Activated naive CD4-positive, alpha-beta T cell treated with anti-CD3 and anti-CD28 coated beads for 36 hours (primary cell): ENCODE measurements at places on chromosomes 3 and 15.
A peak's percentile ranks its signal among the peaks of the same experiment; 100 is the strongest.

DNA sequence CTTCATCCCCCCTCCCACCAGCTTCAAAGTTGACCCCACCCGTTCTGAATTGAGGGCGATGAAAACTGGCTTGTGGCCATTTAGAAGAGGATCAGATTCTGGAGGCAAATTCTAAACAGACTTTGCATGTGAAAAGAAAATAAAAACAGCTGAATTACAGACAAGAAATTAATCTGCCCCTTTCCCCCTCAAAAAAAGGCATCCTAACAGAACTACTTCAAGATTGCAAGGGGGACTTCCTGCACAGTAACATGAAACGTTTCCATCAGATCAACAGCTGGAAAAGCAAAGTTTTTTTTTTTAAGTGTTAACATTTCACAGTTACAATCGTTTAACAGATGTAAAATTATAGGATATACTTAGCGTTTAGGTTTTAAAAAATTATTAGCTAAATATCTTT lies 229.3 kb downstream of the RORA start:
- DNase-seq: no peak

DNA sequence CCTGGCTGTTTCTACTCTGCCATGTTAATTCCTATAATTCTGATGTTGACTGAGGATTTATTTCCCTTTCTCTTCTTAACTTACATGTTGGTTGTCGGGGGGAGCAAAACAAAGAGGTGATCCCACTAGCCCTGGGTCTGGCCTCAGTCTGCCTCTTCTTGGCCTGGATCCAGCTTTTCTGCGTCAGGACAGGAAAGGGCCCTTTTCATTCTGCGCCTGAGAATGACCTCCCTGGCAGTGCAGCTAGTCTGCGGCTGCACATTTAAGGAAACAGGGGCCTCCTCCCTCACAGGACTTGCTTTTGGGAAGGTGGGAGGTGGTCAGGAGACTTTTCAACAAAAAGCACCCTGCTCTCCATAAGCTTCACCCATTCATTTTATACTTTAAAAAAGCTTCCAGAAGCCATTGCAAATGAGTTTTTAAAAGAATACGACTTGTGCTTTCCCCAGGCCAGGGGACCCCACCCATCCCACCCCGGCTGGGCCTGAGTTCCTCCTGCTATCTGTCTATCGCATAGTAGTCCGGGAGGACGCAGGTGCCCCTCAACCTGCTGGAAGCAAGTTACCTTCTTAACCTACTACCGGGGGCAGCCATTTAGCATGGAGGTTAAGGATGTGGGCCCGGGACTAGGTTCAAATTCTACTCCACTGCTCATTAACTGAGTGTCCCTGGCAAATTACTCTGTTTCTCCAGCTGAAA lies 21.3 kb upstream of the EHD4 start:
- no peak for DNase-seq

DNA sequence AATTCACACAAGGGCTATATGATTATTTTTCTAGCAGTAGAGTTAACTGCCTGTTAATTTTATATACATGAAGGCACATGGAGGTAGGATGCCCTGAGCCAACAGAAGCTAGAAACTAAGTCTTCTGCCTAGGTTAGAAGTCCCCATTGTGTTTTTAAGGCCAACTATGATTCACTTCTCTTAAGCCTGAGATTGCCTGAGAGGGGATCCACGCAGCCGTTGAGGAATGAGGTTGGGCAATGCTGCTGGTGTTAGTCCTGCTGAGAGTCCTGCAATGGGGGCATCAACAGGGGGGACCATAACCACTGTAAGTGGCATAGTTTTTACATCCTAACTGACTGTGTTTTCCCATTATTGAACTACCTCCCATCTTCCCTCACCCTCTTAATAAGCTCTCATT lies 60.1 kb upstream of the PFN2 start:
- no peak for DNase-seq

- DNase-seq: no peak
Measured at GRCh38 chr15:60091911-60092310, 87.8 kb downstream of the FOXB1 start.

GRCh38 chr15:51447855-51448621 lies 106.6 kb downstream of the GLDN start:
- no peak for DNase-seq

DNA sequence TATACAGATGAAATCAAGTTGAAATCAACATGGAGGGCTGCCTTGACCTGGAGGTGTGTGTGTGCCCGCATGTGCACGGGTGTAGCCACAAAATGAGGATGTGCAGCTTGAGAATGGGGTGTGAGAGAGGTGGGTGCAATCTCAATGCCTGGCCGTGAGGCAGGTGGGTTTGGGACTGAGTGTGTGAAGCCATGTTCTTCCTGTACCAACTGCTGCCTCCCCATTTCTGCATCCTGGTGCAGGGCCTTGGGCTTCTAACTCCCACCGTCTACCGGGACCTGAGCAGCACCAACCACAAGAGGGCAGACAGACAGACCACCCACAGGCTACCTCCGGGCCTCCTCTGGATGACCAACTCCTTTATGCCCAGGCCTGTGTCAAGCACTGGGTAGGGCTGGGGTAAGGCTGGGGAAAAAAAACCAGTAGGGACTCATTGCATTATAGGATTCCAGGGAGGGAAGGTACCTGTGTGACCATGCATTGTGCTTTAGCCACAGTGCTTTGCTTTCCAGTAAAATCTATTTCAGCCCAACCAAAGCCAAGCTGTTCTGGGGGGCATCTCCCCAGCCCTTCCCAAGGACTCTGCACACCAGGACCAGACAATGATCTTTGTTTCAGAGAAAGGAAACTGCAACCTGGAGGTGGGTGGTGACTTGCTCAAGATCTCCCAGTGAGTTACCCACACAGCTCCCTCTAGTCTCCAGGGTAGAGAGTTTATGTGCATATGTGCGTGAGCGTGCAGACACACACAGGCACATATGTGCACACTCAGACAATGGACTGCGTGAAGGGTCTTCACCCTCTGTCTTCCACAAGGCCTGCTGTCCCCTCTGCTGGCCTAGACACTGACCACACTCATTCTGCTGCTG lies 162.2 kb upstream of the TLE3 start:
- DNase-seq: peak; percentile 39

DNA sequence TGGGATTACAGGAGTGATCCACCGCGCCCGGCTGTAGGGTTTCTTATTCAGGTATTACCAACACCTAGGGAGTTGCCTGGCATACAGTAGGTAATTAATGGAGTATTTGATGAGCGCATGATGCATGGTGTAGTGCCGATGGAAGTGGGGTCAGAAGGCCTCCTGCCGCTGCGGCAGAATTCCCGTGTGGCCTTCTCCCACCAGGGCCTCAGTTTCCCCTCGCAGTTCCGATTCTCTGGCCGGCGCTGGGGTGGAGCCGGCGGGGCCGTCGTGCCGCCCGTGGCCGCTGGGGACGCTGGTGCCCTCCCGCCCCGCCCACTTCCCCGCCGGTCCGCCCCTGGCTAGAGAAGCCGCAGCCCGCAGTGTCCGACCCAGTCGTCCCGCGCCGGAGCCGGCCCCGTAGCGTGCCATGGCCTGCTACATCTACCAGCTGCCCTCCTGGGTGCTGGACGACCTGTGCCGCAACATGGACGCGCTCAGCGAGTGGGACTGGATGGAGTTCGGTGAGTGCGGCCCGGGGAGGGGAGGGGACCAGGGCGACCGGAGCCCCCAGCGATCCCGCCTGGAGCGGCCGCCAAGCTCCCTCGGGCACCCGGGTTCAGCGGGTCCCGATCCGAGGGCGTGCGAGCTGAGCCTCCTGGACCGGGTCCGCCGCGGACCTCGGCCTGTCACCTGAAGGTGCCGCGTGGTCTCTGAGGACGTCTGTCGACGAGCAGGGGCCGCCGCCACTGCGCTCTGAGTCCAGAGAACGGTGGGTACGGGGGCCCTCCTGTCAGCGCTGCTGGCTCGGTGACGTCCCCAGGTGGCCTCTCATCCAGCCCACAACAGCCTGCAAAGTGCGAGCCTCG lies at the start of gene IRAK2:
TSS of gene IRAK2 (plus strand) at position 374 of the 848 bp plus-strand sequence. CDS start at position 410, 36 bp downstream.
- peak; percentile 62 for DNase-seq

GRCh38 chr3:117059067-117059955 lies 349.7 kb downstream of the TUSC7 start:
- no peak for DNase-seq

- peak; percentile 18 for DNase-seq
Measured at GRCh38 chr15:95620934-95621579, 709.4 kb upstream of the NR2F2 start.

DNA sequence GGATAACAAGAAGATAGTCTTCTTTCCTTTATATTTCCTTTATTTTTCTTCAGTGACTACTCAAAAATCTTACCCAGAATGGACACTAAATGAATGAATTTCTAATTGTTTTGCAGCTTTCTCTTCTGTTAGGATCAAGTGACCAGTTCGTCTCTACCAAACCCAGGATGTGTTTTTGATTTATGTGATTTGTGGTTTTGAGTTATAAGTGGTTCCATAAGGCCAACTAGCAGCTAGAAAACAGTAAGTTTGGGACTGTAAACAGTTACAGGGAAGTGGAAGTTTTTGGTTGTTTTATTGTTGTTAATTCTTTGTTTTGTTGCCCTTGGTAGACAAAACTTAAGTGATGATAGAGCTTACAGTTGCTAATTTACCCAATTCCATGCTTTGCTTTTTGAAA lies 456.5 kb downstream of the IL5RA start:
- no peak for DNase-seq

DNA sequence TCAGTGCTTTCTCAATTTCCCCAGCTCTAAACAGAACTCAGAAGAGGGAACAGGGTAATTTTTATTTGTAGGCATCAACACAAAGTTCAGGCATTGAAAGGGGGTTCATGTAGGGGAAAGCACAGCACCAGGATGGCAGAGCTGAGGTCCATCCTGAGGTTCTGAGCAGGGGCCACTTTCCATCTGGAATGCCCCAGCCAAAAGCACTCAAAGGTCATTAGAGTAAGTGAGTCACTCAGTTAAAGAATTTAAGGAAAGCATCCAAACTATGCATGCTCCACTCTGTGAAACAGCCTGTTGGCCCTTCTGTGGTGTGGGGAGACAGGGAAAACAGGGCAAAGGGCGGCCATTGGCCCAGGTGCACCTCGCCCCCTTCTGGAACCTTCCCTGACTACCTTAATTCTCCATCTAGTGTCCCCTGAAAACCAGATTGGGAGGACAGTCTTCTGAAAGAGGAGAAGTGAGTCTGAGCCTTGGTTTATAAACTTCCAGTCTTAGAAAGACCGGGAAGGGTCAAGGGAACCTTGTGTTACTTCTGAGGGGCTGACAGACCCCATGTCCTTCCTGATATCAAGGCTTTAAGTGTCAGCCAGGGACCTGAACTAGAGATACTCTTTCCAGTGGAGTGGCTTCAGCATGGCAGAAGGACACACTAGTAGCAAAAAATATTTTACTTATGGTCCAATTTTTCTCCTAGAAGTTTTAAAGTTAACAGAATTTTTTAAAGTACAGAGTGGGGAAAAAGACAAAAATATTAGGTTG lies 133.3 kb downstream of the MYLK start:
- no peak for DNase-seq

GRCh38 chr3:159818997-159819500 lies 169.6 kb upstream of the IL12A start:
- DNase-seq: no peak

GRCh38 chr15:36601497-36601932 lies 22.1 kb downstream of the CDIN1 start:
- no peak for DNase-seq

DNA sequence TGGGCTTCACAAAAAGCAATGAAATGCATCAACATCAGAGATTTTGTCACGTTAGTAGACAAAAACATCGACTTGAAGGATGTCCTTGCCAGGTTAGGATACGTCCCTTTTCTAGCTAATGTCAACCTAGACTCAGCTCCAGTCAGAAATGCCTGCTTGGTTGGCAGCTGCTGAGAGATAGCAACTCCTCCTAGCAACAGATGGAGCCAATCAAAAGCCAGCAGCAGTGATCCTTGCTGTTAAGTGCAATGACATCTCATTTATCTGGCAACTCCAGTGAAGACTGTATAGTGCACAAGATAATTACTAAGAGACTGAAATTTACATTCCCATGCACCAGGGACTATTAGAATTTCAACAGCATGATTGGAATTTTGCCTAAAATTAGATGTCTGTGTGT lies 424.1 kb downstream of the FGF12 start:
- no peak for DNase-seq

- DNase-seq: no peak
Measured at GRCh38 chr3:6132684-6133432, 728.1 kb upstream of the GRM7 start.

GRCh38 chr3:43389388-43390254 lies 103.3 kb downstream of the SNRK start:
- peak; percentile 87 for DNase-seq

DNA sequence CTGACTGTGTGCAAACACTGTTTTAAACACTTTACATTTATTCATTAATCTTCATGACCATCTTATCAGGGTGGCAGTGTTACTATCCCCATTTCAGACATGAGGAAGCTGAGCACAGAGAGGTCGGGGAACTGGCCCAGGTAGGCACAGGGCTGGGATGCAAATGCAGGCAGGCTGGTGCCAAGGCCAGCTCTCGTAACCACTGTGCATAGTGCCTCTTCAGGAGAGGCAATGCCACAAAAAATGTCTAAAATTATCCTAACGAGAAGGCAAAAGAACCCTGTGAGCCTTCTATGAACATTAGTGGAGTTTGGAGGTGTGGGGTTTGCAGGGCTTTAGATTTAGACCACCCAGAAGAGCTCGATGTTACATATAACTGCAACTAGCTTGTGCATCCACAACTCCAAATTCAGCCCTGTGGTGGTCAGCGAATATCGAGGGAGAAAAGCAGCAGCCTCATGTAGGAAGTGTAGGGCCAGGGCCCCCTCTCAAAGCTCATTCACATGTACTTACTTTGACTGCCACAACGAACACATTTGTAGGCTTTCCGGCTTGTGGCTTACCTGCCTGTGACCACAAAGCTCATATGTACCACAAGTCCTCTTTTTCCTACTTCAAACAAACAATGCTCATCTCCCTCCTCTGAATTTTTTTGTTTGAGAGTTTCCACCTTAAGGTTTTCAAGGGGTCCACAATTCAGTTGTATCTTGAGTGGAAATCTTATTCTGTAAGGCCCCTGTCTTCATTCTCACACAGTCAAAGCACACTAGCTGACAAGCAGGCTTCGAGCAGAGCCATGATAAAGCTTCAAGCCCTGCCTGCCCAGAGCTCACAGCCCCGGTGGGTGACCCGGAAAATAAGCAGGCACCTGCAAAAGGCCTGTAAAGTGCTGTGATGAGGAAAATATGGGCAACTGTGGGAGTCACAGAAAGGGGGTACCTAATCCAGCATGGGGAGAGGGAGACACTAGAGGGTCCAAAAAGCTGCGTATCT lies 722.9 kb upstream of the CFAP20DC start:
- peak; percentile 79 for DNase-seq

- no peak for DNase-seq
Measured at GRCh38 chr3:38100498-38100897, 36.4 kb downstream of the ACAA1 start.

DNA sequence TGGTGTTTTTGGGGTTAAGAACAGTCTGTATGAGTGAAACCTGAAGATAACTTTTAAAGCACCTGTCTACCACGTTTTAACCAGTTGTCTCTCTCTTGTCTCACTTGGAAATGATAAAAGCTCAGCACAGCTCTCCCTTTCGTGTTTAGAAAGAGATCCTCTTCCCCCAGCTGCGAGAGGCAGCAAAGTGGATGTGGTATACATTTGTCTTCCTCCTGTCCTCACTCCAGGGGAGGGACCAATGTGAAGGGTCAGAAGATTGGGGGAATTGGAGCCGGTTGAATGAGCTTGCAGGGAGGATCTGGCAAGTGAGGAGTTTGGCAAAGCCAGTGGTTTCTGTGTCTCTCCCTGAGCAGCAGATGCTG lies 14.6 kb downstream of the SMAD6 start:
- DNase-seq: no peak
